AG09319 (cell line): ENCODE measurements at places on chromosomes 4 and X.

GRCh38 chr4:95272797-95273196 lies 276.0 kb downstream of the UNC5C start:
- DNase-seq = no peak

GRCh38 chr4:184039963-184040383 lies 134.9 kb downstream of the STOX2 start:
- no peak for DNase-seq

- DNase-seq = no peak
These were observed 303.6 kb upstream of the FAT1 start for GRCh38 chr4:187027272-187027671.

- DNase-seq = no peak
These were observed 358.3 kb upstream of the BOD1L1 start for GRCh38 chr4:13985837-13986236.

GRCh38 chrX:87900320-87900908 lies 382.8 kb downstream of the KLHL4 start:
- DNase-seq = no peak
